ENCODE measurements at places on chromosomes 16 and 17.
A peak's percentile ranks its signal among the peaks of the same experiment; 100 is the strongest.

GRCh38 chr17:37025238-37025637 is 76.5 kb downstream of the AATF start:
- no peak for DNase-seq

DNA sequence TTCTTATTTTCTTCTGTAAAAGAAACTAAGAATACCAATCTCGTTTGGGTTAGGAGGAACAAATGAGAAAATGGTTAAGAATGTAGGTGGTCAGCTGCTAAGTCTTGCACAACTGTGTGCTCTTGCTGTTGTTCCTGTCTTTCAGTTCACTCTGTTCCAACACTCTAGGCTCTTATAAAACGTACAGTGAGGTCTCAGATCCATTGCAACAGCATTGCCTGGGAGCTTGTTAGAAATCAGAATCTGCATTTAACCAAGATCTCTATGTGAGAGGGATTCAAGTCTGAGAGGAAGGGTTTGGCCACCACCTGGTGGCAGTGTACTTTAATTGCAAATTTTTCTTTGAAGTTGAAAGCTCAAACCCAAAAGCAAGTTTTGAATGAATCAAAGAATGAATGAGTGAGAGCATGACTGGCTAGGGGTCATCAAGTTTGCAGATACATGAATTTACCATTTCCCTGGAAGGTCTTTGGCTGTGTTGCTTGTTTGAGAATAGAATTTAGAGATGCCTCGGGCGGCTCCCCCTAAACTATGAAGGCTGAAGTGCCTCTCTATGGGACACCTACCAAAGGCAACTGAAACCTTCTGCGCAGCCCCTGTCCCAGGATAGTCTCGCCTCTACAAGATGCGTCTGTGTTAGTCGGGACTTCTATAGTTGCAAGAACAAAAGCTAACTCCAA is 2.5 kb downstream of the ALOX15B start:
- peak; percentile 43 for DNase-seq

GRCh38 chr17:30565073-30565935 is 88.1 kb downstream of the GOSR1 start:
- no peak for DNase-seq

- DNase-seq: peak; percentile 95
These were observed 29.2 kb upstream of the LRRC75A start for GRCh38 chr17:16521070-16521727.

- DNase-seq: no peak
These were observed 22.5 kb upstream of the LYRM9 start for GRCh38 chr17:27915709-27916108.

DNA sequence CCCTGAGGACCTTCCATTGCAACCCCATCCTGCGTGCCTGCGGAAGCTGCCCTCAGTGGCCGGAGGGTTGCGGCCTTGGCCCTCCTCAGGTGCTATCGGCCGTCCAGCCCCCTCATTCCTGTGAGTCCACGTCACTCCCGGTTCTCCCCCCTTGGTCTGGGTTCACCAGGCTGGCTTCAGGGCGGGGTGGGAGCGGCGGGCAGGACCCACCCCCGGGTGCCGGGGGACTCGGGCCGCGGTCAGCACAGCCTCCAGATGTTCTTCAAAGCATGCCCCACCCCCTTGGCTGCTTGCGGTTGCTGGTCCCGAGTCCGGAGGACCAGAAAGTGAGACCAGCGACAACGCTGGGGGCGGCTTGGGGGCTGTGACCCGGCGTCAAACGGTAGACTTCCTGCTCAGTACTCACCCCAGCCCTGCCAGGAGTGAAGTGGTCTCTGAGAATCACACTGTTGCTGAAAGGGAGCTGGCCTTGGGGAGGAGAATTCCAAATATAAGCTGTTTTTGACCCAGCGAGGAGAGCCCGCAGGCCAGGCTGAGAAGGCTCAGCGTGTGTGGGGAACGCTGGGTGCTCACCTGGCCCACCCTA is 4.5 kb downstream of the ZNF469 start:
- DNase-seq: peak; percentile 47

DNA sequence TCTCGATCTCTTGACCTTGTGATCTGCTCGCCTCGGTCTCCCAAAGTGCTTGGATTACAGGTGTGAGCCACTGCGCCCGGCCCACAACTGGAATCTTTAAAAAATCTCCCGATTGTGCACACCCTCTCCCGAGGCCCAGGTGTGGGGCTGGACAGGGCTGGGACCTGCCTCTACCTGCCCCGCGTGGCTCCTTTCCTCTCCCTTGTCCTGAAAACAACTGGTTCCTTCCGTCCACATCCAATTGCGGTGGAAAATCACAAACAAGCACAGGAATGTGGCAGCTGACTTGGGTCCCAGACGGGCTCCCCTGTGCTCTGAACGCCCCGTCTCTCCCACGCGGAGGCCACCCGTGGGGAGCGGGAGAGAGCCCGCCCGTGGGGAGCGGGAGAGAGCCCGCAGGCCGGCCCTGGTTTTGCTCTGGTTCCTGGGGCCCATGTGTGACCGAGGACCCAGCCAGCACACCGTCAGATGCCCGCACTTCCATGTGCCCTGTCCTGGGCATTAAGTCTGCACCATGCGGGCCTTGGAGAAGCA is 3.0 kb upstream of the TMEM204 start:
- DNase-seq: no peak

DNA sequence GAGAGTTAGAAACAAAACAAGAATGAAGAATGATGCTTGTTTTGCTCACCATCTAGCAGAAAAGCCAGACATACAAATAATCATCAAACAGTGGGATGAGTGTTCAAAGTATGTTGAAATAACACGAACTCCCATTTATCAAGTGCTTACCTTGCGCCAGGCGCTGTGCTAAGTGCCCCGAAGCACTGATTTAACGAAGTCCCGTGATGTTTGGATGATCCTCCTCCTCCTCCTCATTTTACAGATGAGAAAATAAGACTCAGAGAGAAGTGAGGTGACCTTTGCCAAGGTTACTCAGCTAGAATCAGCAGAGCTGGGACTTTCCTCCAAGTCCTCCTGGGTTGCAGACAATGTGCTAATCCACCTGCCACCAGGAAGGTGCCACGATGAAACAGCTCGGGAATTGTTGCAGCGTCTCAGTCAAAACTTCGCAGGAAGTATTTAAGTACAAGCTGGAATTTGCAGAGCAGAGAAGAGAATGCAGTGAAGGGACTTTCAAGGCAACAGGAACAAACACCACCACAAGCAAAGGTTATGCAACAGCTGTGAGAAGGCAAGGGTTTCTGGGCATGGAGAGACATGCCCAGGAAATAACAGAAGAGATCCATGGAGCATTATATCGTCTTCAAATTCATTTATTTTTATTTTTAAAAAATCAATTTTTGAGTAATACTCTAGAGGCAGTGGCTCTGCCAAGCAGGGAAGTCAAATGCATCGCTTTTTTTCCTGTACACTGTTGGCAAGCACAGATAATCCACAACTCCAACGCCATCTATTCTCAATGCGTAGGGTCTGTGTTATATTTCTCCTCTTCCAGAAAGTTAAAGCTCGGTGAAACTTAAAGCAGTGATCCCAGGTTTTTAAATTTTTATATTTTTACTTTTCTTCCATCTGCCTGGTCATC is 11.1 kb downstream of the PRCD start:
- DNase-seq: no peak

- no peak for DNase-seq
These were observed 33.7 kb downstream of the PIMREG start for GRCh38 chr17:6477831-6478383.
